ENCODE measurements at places on chromosomes 1 and 21.

DNA sequence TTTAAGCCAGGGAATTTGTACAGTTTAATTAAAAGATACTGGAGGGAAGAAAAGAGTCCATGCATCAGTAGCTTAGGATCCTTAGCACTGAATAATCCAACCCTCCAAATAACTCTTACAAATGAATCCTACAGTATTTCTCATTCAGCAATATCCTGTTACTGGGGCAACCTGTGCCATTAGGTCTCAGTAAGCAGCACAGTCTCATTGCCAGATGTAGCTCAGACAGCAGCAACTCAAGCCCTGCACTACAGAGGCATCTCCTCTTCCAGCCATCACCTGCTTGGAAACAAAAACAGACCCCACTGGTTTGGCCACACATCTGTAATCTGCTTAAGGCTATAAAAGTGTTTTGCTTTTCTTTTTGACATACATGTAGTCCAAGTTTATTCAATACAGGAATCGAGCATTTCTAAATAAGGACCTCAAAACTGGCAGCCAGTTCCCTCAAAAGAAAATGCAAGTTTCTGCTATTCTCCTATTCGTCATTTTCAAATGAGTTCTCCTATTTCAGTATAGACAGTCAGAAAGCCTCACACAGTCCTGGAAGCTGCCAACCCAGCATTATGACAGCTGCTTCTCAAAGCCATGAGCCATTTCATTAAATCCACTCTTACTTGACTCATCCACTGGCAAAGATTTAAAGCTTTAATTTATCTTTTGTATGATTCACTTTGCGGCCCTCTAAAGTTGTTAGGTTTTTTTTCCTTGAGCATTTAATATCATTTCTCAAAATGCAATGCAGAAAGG is 129.0 kb downstream of the APP start:
- peak; percentile 3 for DNase-seq

- peak; percentile 15 for DNase-seq
Observed at GRCh38 chr1:110829955-110830553, 42.9 kb upstream of the CD53 start.

GRCh38 chr21:44304877-44305293 is 5.0 kb downstream of the PFKL start:
- peak; percentile 4 for DNase-seq

DNA sequence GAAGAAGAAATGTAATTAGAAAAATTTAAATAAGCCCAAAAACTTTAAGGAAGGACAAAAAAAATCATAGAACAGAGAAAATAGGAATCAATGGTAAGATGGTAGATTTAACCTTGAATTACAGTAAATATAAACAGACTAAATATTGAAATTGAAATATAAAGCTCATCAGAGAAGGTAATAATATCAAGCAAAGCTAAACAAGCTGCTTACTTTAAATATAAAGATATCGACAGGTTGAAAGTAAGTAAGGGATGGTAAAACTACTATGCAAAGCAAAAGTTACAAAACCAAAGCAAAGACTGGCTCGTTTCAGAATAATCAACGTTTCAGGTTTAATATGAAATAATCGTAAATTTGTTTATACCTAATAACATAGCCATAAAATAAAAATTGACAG is 137.0 kb upstream of the KCNJ15 start:
- DNase-seq: no peak

DNA sequence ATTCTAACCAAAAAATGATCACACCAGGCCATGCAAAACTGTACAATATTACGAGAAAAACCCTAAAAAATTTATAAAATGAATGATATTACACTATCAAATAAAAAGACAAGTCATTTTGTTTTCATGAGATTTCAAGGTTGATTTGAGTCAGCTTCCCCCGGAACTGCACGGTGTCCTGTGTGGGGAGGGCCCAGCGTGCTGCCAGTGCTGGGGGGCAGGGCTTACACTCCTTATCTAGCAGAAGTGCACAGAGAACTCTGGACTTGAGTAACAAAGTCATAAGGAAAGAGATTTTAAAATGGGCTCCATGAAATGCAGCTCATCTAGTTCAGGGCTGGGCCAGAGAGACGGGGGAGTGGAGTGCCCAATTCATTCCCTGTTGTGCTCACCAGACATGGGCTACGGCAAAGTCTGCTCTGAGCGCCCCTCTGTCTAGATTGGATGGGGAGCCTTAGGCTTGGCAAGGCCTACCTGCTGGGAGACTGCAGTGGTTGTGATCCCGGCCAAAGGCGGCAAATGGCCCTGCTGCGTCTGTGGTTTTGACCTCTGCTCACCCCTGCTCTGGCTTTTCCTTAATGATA is 50.1 kb downstream of the COQ8A start:
- no peak for DNase-seq

DNA sequence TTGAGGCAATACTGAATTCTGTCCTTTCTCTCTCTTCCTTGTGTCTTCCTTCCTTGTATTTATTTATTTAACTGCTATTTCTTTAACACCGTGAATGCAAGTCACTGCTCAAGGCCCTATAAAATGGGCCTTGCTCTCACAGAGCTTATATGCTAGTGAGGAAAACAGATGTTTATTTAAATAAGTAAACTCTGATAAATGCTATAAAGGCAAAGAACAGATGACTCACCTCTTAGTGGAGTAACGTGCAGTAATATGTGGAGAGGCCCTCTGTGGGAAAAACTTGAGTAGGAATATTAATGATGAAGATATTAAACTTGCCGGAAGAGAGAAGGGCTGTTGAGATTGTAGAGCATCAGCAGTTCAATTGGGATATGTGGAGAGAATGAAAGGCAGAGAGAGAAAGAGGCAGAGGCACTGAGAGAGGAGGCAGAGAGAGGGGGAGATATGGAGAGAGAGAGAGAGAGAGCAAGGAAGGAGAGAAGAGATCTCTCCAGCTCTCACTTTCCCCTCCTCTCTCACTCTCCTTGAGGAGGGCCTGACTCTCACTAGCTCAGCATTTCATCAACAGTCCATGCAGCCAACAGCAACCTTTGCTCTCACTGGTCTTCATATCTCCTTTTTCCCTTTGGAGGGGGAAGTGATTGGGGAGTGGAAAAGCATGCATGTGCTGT is 322.2 kb downstream of the LMX1A start:
- DNase-seq: no peak

DNA sequence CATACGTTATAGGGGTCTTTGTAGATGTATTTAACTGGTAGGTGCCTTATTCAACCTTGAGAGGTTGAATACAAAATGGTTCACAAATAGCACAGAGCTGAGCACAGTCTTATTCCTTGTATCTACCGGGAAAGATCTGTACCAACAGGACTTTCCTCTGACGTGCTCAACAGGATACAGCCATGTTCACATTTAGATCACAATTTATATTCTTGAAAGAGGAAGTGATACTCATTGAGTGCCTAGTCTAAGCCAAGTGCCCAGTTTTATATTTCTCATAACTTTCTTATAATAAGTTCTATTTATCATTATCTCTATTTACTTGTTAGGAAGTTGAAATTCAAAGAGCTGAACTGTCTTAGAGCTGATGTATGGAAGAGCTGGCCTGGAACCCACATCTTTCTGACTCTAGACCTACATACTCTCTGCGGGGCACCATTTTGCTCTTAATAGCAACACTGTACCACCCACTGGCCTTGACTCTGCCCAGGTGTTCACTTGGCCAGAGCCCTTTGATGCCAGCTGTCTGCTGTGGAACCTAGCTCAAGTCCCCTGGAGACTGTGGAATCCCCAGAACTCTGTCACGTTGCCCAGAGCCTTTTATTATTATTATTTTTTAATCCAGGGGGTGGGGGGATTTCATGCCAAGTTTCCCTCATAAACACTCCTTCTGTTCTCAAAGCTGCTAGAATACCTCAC is 156.2 kb downstream of the TPR start:
- no peak for DNase-seq

- DNase-seq: no peak
Observed at GRCh38 chr1:21332554-21333311, 42.5 kb upstream of the ECE1 start.

DNA sequence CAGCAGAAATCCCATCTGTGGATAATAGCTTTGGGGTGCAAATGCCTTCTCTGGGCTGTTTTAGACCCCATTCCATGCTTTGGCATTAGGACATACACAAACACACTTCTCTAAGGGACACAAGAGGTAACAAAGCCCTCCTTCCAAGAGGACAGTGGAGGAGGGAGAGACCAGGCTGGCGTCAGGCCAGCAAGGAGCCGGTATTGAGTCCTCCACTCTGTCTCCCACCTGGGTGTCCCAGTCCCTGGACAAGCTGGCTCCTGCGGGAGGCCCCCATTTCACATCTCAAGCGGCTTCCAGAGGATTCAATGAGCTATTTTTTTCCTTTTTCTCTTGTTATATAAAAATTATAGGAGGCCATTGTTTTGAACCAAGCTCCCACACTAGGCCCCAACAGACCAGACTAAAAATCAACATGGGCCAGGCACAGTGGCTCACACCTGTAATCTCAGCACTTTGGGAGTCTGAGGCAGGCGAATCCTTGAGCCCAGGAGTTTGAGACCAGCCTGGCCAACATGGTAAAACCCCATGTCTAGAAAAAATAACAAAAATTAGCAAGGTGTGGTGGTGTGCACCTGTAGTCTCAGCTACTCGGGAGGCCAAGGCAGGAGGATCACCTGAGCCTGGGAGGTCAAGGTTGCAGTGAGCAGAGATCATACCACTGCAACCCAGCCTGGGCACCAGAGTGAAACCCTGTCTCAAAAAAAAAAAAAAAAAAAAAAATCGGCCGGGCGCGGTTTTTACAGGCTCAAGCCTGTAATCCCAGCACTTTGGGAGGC is 142.9 kb downstream of the TOMM20 start:
- no peak for DNase-seq

GRCh38 chr1:228095938-228096337 is 7.2 kb downstream of the C1orf35 start:
- DNase-seq: no peak

DNA sequence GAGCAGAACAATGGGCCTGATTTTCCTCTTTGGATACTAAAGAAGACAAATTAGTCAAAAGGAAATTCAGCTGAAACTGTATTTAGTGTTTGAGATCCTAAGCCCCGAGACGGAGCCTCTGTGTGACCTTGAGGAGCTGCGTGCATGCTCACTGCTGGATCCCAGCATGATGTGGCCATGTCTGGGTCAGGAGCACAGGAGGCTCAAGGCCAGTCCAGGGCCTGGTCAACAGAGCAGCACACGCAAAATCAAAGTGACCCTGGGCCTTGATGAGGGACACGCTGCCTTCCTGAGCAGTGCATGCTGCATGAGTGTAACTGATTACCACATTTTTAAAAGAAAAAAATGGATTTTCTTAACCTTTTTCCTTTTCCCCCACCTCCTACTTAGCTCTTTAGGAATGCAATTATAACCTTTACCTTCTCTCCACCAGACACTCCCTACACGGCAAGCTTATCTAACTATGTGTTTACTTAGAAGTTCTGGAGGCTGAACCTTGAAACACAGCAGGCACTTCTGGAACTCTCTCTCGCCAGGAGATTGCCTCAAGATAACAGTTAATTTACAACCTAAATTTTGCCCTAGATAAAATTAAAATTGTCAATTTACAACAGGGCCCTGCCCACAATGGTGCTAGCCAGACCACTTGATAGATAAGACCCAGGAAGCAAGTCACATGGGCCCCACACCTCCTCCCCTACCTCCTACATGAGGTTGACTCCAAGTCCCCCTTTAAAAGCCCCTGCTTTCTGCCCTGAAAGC is 144.6 kb downstream of the LRIG2 start:
- no peak for DNase-seq

GRCh38 chr1:22494943-22495579 is 43.4 kb downstream of the ZBTB40 start:
- DNase-seq: no peak

DNA sequence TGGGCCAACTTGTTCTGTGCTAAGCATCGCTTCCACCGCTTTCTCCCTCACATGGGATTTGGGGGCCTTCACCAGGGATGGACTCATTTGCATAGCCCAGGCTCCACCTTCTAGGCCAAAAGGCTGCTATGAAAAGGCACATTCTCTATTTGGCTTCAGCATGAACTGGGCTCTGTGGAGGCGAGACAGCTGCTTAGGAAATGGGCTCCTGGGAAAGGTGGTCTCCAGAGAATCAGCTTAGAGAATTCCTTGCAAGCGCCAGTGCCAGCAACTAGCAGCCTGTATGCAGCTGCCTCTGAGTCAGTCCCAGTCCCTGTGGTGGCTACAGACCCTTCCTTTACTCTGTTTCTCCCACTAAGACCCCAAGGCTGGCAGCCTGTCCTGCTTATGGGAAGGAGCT is 214.5 kb downstream of the HIVEP3 start:
- no peak for DNase-seq

- no peak for DNase-seq
Observed at GRCh38 chr1:52423771-52424170, 19.4 kb downstream of the PRPF38A start.

DNA sequence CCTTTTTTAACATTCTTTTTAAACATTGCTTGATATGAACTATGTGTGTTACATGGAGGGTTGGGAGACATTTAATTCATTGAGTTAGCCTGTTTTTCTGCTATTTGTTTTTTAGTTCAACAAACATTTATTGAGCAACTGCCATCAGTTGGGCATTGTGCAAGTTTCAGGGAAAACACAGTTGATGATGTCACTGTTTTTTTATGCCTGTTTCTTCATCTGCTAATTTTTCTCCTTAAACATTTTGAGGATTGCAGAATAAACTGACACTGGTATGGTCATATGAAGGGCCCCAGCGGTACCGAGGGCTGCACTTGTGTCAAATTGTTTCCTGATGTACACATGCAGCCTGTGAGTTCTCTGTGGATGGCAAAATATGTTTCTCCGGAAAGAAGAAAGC is 253.0 kb downstream of the FGGY start:
- DNase-seq: no peak

DNA sequence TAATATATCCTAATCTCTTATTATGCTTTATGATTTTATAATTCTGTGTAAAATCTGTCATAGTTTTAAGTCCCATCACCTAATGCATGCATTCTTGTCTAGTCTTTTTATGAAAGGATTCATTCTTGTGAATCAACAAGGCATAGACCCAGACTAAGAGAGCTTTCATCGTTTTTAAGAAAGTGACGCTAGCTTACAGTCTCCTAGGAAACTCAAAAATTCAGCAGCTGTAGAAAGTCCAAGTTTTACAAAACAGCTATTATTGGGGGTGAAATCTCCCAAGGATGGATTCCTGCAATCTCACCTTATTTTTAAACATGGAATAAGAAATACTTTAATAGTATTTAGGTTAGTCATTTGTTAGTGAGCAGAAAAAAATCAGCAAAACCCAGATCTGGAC is 104.7 kb downstream of the NCAM2 start:
- no peak for DNase-seq

- no peak for DNase-seq
Observed at GRCh38 chr21:37764691-37765090, 151.6 kb downstream of the KCNJ6 start.

Data from NCI-H146 (cell line).